Activated CD4-positive, alpha-beta T cell treated with anti-CD3 and anti-CD28 coated beads, Interleukin-2, amount 50 U/mL, for 4 hours (primary cell): ENCODE measurements at places on chromosomes 4 and X.

GRCh38 chr4:77804471-77804870 is 14.7 kb downstream of the CNOT6L start:
- DNase-seq = no peak

DNA sequence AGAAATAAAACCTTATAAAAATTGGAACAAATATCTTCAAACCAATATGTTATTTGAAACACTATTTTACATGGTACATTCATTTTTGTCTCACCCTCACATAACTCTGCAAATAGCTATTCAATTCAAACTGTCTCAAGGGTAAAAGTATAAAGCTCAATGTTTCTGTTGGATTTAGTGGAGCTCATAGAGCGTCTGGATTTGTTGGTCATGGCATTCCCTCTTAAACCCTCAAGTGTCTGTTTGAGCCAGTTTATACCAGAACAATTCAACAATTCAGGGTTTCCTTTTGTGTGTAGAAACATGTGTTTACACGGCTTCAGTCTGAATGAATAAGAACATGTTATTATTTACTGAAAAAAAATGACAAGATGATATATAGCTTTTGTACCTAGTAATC is 161.6 kb downstream of the PCDH18 start:
- DNase-seq = no peak

GRCh38 chrX:43002526-43003203 is 224.7 kb upstream of the PPP1R2C start:
- no peak for DNase-seq

DNA sequence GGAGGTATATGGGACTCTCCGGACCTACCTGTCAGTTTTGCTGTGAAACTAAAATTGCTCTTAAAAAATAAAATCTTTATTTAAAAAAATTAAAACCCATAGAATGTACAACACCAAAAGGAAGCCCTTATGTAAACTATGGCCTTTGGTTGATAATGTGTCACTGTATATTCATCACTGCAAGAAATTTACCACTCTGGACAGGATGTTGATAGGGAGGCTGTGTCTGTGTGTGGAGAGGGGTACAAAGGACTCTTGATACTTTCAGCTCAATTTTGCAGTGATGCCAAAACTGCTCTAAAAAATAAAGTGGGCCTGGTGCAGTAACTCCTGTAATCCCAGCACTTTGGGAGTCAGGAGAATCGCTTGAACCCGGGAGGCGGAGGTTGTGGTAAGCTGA is 2.9 kb upstream of the ZMYM3 start:
- DNase-seq = no peak

DNA sequence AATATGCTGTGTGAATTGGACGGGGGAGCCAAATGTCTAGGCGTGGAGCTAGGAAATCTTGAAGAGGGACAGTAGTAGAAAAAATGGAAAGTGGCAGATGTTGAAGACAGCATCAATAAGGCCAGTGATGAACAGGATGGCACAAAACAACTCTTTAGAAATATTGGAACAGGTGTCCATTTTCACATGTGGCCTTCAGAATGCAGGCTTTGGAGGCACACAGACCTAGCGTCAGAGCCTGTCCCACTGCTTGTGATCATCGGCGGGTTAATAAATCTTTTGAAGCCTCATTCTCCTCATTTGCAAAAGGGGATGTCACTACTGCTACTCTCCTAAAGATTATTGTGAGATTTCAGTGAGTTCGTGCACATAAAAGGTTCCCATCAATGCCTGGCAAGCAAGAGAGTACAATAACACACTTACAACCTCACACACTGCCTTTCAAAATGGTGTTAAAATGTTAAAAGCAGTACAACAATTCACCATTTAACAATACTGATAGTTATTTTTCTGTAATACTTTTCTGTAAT is 2.4 kb downstream of the PDLIM3 start:
- DNase-seq = no peak

- DNase-seq = no peak
Observed at GRCh38 chr4:89403826-89404225, 96.2 kb upstream of the GPRIN3 start.

DNA sequence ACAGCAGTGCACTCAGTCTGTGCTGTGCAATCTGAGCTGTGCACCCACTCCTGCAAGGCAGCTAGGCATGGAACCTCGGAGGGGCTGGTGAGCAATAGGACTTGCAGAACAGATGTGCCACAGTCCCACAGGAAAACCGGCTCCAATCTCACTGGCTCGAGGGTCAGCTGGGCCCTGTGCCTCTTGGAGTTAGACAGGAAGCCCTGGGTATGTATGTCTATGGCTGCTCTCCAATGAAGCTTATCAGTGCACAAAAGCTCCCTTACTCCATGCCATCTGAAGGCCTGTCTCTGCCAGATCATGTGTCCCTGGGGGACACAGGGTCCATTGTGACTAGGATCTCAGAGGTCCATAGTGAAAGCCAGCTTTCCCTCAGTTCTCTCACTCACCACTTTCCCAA is 335.8 kb downstream of the SH3BGRL start:
- no peak for DNase-seq

DNA sequence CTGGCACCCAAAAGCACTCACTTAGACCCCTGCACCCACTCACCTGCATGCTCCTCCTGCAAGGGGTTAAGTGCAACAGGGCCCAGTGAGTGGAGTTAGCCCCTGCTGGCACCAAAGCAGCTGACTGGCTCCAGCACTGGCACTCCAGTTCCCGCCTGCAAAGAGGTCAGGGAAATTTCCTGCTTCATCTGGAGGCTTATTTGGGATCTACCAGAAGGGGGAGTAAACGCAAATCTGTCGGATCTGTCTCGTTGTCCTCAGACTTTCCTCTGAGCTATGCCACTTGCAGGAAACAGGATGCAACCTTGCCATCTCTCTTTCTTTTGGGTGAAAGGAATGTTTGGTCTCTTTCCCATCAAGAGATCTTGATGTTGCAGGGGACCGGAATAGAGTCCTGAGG is 435.6 kb downstream of the PCDH10 start:
- no peak for DNase-seq
